ENCODE measurements at places on chromosomes 12 and 14.

DNA sequence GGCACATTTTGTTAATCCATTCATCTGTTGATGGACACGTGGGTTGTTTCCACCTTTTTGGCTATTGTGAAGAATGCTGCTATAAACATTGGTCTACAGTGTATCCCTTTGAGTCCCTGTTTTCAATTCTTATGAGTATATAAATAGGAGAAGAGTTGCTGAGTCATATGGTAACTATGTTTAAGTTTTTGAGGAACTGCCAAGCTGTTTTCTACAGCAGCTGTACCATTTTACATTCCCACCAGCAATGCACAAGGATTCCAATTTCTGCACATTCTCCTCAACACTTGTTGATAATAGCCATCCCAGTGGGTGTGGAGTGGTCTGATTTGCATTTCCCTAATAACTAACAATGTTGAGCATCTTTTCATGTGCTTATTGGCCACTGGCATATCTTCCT lies 6.9 kb upstream of the SVOP start:
- DNase-seq, result no peak
- no peak overlapping the region for H3K27ac ChIP-seq
- H3K36me3 ChIP-seq, result no peaks in the 10 kb centered on the region
- H3K4me3 ChIP-seq, result no peak overlapping the region
- H3K4me1 ChIP-seq, result no peaks in the 10 kb centered on the region

DNA sequence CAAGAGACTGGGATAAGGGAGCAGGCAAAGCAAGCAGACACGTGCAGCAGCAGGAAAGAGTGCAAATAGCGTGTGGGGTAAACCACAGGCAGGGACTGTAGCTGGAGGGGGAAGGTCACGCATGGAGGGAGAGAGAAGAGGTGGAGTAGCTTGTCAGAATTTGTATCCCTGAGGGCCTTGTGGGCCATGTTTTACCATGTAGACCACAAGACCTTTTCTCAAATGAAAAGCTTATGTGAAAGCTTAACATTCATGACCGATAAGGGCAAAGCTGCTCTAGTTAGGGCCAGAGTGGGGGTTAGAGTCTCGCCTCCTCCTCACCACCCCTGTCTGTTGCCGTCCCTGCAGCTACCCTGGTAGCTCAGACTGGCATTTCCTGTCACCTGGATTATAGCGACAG lies 152.9 kb upstream of the E2F7 start:
- no peak for DNase-seq
- H3K36me3 ChIP-seq, result no peaks in the 10 kb centered on the region

GRCh38 chr12:128976120-128976738 lies 123.0 kb downstream of the GLT1D1 start:
- H3K27me3 ChIP-seq, result no peaks in the 10 kb centered on the region
- H3K4me3 ChIP-seq, result no peak overlapping the region
- no peak for DNase-seq
- H3K36me3 ChIP-seq, result no peaks in the 10 kb centered on the region

DNA sequence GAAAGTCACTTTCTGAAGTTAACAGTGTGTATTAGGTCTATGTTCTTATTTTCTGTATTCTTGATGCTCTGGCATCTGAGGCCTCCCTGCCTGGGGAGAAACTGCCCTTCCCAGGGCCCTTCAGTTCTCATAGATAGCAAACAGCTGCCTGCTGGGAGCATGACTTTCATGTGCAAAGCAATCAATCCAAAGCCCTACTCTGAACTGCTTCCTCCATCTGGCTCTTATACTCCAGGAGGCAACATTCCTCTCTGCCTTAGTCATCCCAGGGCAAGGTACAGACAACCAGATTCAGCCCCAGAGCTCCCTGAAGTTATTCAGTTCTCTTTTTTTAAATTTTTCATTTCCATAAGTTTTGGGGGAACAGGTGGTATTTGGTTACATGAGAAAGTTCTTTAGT lies 41.7 kb upstream of the RIN3 start:
- no peak overlapping the region for H3K4me3 ChIP-seq
- DNase-seq, result no peak
- H3K4me1 ChIP-seq, result no peaks in the 10 kb centered on the region
- H3K36me3 ChIP-seq, result no peaks in the 10 kb centered on the region
- no peak overlapping the region for H3K27ac ChIP-seq

GRCh38 chr12:32863128-32863527 lies 33.4 kb downstream of the PKP2 start:
- no peaks in the 10 kb centered on the region for H3K27me3 ChIP-seq
- H3K36me3 ChIP-seq, result no peaks in the 10 kb centered on the region
- no peak overlapping the region for H3K4me3 ChIP-seq

DNA sequence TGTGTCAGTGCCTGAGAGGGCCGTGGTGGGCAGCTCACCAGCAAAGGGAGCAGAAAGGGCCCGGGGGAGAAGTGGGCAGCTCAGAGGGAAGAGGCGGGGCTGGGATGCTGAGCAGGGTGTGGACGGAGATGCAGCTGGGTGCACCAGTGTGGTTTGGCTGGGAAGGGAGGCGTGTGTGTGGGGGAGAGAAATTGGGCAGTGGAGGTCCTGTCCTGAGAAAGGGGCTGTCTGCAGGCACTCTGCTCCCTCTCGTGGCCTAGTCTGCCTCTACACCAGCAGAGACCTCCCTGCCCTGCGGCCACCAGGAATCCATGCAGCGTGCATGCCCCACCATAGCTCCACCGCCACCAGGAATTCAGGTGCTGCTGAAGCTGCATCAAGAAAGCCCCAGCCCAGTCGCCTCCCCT lies 6.4 kb downstream of the TMEM121 start:
- no peak for DNase-seq
- peaks cover 3% of the 10 kb centered on the region for H3K27me3 ChIP-seq
- H3K4me1 ChIP-seq, result peaks cover 6% of the 10 kb centered on the region
- H3K27ac ChIP-seq, result no peak overlapping the region

DNA sequence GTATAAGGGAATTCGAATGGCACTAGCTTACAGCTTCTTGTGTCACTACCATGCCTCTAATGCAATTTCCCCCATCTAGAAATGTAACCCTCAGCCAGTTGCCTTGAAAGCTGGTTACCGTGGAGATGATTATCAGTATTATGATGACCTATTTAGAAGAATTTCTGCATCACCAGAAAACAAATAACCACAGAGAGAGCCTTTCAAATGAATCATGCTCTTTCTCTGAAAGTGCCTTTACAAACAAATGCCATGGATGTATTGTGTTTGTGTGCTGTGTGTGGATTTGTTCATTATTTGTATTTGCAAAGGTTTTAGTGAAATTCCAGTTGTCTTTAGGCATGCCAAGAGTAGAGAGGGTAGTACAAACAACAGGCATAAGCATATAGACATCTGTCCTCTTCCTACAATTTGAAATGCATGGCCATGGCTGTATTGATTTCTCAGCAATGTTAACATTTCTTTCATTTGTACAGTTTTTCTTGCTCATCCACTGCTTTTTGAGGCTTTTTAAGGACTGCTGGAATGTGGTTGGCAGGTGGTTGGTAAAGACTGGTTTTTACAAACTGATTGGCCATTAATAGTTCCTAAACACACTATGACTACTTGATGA lies 266.5 kb downstream of the PAWR start:
- H3K4me1 ChIP-seq, result no peaks in the 10 kb centered on the region
- no peaks in the 10 kb centered on the region for H3K27me3 ChIP-seq
- H3K36me3 ChIP-seq, result no peaks in the 10 kb centered on the region
- DNase-seq, result no peak
- no peak overlapping the region for H3K27ac ChIP-seq
- no peak overlapping the region for H3K4me3 ChIP-seq

DNA sequence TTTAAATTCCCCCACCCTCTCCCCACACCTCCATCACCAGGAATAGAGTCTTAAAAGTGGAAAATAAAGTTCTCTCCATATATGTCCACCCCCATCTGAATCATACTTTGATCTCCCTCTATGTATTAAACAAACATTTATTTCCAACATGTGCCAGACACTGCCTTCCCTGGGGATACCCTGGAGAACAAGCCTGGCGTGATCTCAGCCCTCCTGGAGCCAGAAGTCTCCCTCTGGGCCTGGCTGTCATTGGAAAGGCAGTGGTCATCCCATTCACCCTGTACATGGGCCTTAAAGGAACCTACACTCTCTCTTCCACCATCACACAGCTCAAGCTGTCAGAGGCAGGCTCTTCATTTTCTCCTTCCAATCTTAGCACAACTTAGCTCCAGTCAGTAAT lies 143.6 kb downstream of the EMP1 start:
- H3K4me3 ChIP-seq, result no peak overlapping the region
- no peaks in the 10 kb centered on the region for H3K4me1 ChIP-seq
- H3K27ac ChIP-seq, result no peak overlapping the region

All from naive thymus-derived CD4-positive, alpha-beta T cell (primary cell).